Activated T-helper 1 cell treated with anti-CD3 and anti-CD28 coated beads, Interleukin-12 subunit alpha, Interleukin-12 subunit beta, Interleukin-2, Interleukin-4 antibody, amounts not matched to agents 30 ng/mL and 10 ng/mL and 1 ng/mL, durations not matched to agents 14 hours and 24 hours and 36 hours (primary cell): ENCODE measurements at places on chromosomes 7 and 10.

- H3K36me3 ChIP-seq: no peaks in the 10 kb centered on the region
- no peak overlapping the region for H3K27ac ChIP-seq
- no peaks in the 10 kb centered on the region for H3K27me3 ChIP-seq
- no peak for DNase-seq
Observed at GRCh38 chr10:75544993-75545706, 113.7 kb downstream of the LRMDA start.

DNA sequence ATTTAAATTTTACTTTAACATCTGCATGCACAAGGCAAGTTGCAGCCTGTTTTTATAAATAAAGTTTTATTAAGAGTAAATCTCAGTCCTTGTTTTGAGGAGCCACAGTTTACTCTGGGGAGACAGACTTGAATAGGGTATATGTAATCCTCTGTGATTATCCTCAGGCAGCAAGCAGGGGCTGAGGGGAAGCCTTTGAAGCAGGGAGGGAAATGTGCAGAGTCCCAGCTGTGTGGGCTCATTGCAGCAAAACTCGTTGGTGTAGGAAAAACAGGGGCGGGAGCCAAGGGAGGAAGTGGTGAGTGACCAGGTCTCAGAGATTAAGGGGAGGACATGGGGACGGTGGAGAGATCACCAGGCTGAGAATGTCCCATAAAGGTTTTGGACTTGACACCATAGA lies 34.3 kb upstream of the SMC3 start:
- no peaks in the 10 kb centered on the region for H3K27me3 ChIP-seq
- H3K36me3 ChIP-seq: peaks cover 5% of the 10 kb centered on the region
- peaks cover 72% of the 10 kb centered on the region for H3K4me1 ChIP-seq
- peak overlapping the region; percentile 35 for H3K27ac ChIP-seq
- no peak for DNase-seq
- no peak overlapping the region for H3K4me3 ChIP-seq

DNA sequence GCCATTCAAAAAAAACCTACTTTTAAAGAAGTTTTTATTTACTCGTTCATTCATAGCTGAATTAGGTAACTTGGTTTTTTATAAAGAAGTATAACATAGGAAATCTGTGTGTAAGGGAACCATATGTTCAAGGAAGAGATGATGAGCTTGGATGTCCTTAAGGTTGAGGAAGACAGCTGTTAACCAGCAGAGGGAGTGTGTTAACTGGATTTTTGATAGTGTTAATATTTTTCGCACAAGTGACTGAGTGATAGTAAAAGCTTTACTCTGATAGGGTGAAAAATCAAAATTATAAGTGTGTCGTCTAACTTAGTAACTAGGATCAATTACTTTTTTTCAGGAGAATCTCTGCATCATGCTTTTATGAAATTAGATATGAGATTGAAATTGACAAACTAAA lies 134.7 kb downstream of the ARL5B start:
- H3K27ac ChIP-seq: no peak overlapping the region
- H3K4me1 ChIP-seq: no peaks in the 10 kb centered on the region
- H3K4me3 ChIP-seq: no peak overlapping the region
- H3K27me3 ChIP-seq: no peaks in the 10 kb centered on the region
- DNase-seq: no peak
- no peaks in the 10 kb centered on the region for H3K36me3 ChIP-seq

DNA sequence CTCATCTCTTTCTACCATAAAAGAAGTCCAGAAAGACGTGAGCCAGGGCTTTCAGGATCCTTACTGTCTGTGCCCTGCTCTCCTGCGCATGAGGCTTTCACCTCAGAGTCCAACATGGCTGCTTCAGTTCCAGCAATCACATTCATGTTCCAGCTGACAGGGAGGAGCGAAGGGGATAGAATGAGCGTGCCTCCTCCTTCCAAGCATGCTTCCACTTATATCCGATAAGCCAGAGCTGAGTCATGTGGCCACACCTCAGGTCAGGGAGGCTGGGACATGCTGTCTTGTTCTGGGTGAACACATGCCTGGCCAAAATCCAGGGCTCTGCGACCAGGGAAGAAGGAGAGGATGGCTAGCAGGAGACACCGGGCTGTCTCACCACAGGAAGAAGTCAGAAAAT lies 248.2 kb downstream of the SKAP2 start:
- H3K4me3 ChIP-seq: no peak overlapping the region
- no peaks in the 10 kb centered on the region for H3K4me1 ChIP-seq
- H3K27me3 ChIP-seq: peaks cover 3% of the 10 kb centered on the region
- H3K27ac ChIP-seq: no peak overlapping the region
- no peaks in the 10 kb centered on the region for H3K36me3 ChIP-seq

GRCh38 chr10:22723783-22724182 lies 9.4 kb upstream of the PIP4K2A start:
- no peak overlapping the region for H3K27ac ChIP-seq
- no peak overlapping the region for H3K4me3 ChIP-seq
- no peaks in the 10 kb centered on the region for H3K36me3 ChIP-seq
- no peak for DNase-seq
- peaks cover 6% of the 10 kb centered on the region for H3K27me3 ChIP-seq
- H3K4me1 ChIP-seq: peaks cover 13% of the 10 kb centered on the region

DNA sequence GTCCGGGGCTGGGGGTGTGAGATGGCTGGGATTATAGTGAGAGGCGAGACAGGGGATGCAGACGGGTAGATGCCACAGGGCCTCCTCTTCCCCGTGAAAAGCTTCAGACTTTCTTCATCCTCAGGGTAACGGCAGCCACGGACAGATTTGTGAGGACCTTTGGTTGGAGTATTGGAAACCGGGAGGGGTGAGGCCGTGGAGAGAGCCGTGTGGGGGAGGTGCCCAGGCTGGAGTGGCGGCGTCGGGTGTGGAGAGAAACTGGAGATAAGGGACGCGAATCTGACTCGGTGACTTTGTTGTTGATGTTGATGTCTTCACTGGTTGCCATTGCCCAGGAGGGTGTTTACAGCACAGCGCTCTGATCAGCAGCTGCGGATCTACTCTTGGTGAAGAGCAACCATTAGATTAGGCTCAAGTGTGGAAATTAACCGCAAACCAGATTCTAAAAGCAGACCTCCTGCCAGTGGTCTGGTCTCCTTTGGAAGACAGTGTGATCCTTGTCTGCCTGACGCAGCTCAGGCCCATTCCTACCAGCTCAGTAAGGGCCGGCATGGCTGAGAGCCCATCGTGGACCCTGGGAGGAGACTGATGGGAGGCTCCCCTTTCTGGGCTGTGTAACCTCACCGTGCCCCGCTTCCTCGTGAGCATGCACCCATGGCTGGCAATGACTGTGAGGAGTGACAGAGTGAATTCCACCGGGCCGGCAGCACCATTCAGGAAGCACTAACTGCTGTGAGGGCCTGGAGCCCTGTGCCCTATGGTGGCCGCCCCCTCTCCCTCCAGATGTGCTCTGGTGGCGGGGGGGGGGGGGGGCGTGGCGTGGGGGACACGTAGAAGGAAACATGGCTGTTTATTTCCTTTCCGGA lies 90.3 kb downstream of the INPP5A start:
- H3K4me1 ChIP-seq: peaks cover 7% of the 10 kb centered on the region
- H3K4me3 ChIP-seq: no peak overlapping the region
- DNase-seq: no peak
- no peaks in the 10 kb centered on the region for H3K36me3 ChIP-seq
- H3K27ac ChIP-seq: no peak overlapping the region
- H3K27me3 ChIP-seq: peaks cover 1% of the 10 kb centered on the region

GRCh38 chr7:12896316-12896715 lies 208.9 kb downstream of the ARL4A start:
- H3K36me3 ChIP-seq: no peaks in the 10 kb centered on the region
- H3K27me3 ChIP-seq: no peaks in the 10 kb centered on the region
- H3K4me1 ChIP-seq: no peaks in the 10 kb centered on the region
- no peak overlapping the region for H3K27ac ChIP-seq

GRCh38 chr10:130715686-130716670 lies 579.8 kb downstream of the GLRX3 start:
- H3K27me3 ChIP-seq: no peaks in the 10 kb centered on the region
- no peaks in the 10 kb centered on the region for H3K4me1 ChIP-seq
- H3K36me3 ChIP-seq: no peaks in the 10 kb centered on the region
- no peak for DNase-seq
- H3K27ac ChIP-seq: no peak overlapping the region

- H3K4me1 ChIP-seq: no peaks in the 10 kb centered on the region
- DNase-seq: no peak
- H3K36me3 ChIP-seq: no peaks in the 10 kb centered on the region
- no peak overlapping the region for H3K27ac ChIP-seq
Observed at GRCh38 chr10:98323221-98324164, 55.5 kb upstream of the LOXL4 start.

- H3K27me3 ChIP-seq: no peaks in the 10 kb centered on the region
- no peaks in the 10 kb centered on the region for H3K4me1 ChIP-seq
- no peak overlapping the region for H3K4me3 ChIP-seq
- no peak overlapping the region for H3K27ac ChIP-seq
- no peak for DNase-seq
Observed at GRCh38 chr7:82056282-82056681, 286.4 kb upstream of the HGF start.

DNA sequence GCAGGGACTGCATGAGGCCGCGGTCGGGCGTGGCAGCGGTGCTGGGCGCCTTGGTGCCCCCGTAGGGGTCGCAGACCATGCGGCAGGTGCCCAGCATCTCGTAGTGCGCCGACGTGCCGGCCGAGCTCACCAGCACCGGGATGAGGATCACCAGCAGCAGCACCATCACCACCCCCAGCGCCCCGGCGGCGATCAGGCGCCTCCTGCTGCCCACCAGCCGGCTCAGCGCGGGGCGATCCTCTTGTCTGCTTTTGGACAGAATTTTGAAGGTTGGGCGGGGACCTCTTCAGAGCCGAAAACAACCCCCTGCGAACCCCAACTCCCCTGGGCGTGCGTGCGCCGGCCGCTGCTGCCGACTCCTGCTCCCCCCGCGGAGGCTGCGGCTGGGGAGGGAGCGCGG lies 779 bp downstream of the C1QL3 start:
- no peak overlapping the region for H3K27ac ChIP-seq
- H3K27me3 ChIP-seq: peaks cover 50% of the 10 kb centered on the region
- peak overlapping the region; percentile 19 for H3K4me3 ChIP-seq
- H3K4me1 ChIP-seq: no peaks in the 10 kb centered on the region
